ENCODE measurements at places on chromosomes 11 and 22. TPM values are rescaled to one million over a fixed set of nuclear protein-coding genes. Genes with fewer than 3 reads are reported as not detected.

Gene GGTLC2
- total RNA-seq = not detected

Gene SCN2B
- 3.4 TPM for total RNA-seq

Gene ZNF70
- 9.7 TPM for total RNA-seq

Gene OR10D3
- total RNA-seq = not detected
